ENCODE measurements at places on chromosomes 11 and 22.

DNA sequence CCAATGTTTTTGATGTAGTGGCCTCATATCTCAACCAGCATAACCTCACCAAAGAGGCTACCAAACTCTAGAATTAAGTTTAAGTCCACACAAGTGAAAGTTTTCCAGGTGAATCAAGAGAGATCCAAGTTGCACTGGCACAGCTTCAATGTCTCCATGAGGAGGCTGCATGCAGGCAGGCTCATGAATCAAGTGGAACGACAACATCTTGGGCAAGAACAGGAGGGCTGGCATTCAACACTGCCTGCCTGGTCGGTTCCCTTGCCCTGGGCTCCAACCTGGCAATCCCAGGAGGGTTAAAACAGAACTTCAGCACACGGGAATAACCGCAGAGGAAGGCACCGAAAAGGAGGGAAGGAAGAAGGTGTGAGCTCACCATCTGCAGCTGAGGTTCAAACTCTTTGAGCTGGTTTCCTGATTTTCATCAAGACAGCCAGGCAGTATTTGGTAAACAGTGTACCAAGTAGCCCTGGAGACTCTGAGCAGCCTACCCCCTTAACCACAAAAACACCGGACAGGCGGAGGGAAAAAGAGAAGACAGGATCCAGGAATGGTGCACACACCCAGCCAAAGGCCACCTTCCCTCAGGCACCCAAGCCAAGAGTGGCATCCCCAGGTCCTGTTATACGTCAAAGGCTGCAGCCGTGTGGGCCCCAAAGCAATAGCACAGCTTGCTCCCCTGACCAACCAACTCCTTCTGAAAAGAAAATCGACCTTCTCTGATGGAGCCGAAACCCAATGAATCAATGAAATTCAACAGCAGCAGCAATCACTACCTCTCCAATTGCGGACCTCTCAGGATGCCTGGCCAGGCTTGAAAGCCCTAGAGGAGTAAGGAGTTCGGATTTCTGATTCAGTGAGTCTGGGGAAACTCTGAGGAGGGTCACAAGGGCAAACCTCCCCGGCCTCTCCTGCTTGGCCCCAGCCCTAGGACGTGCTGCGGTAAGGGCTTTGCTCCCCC is 1.3 kb downstream of the PACSIN2 start:
- DNase-seq = no peak

GRCh38 chr11:87265979-87266378 is 228.2 kb downstream of the TMEM135 start:
- no peak for DNase-seq

GRCh38 chr11:121961321-121961801 is 154.7 kb downstream of the BLID start:
- DNase-seq = no peak

- DNase-seq = no peak
These were observed 111.6 kb downstream of the KCNQ1OT1 start for GRCh38 chr11:2587976-2588748.

DNA sequence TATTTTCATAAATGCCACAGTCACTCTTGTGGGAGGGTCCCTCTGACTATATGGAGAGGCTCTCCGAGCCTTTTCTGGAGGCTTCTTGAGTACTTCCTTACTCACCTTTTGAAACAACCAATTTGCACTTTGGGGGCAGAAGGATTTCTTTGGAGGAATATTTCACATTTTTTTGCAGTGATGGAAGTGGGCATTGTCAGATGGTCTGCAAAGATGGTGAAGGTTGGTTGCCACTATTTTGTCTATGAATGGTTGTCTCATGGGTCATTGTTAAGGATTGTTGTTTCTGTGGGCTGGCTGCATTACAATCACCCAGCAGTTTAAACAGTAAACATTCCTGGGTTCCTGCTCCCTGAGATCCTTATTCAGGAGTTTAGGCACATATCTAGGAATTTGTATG is 388.2 kb downstream of the TMEM135 start:
- DNase-seq = no peak

GRCh38 chr11:66112041-66112491 is 42.0 kb downstream of the PACS1 start:
- no peak for DNase-seq

GRCh38 chr22:44408829-44409192 is 89.2 kb downstream of the RTL6 start:
- no peak for DNase-seq

- DNase-seq = no peak
These were observed 14.1 kb downstream of the CSDC2 start for GRCh38 chr22:41574847-41575381.

DNA sequence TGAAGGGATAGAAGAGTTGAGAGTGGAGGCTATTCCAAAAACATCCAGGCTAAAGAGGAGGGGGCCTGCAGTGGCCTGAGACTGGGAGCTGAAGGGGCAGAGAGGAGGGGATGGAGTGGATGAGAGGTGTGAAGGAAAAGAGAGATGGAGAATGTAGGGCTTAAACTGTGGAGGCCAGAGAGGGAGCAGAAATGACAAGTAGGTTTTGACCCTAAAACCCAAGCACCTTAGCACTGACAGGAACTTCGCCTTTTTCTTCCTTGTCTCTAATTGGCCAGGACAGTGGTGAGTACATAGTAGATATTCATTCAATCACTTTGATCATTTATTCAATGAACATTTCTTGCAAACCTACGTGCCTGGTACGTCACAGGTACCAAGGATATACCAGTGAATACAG is 7.3 kb downstream of the FAM111B start:
- DNase-seq = no peak

DNA sequence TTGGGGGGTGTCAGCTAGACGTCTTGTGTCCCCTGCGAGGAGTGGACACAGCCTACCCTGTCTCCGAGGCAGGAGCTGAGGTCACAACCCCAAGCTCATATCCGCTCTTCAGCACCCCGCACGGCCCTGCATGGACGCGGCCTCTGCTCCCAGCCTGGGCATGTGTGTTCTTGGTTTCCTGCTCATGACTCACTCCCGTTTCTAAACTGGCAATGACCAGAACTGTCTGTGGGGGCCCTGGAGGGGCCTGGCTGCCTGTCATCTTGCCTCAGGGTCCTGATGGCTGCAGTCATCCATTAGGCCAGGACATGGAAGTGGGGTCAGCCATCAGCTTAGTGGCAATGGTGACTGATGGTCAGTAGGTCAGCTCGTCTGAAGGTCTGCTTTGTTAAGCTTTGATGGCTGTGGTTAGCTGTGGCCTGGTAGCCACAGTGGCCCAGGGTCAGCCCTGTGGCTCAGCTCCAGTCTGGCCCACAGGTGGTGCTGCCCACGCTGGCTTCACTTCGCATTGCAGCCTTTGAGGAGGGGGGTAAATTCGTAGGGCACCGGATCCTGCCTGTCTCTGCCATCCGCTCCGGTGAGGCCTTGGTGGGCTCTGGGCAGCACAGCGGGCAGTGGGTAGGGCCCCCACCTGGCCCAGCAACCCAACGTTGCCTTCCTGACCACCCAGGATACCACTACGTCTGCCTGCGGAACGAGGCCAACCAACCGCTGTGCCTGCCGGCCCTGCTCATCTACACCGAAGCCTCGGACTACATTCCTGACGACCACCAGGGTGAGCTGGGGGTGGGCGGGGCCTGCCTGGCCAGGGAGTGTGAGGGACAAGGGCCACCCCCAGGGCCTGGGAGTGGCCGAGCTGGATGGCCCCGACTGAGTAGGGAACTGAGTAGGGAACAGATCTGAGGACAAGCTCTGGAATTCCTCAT is 12.0 kb downstream of the PLCB3 start:
- no peak for DNase-seq

DNA sequence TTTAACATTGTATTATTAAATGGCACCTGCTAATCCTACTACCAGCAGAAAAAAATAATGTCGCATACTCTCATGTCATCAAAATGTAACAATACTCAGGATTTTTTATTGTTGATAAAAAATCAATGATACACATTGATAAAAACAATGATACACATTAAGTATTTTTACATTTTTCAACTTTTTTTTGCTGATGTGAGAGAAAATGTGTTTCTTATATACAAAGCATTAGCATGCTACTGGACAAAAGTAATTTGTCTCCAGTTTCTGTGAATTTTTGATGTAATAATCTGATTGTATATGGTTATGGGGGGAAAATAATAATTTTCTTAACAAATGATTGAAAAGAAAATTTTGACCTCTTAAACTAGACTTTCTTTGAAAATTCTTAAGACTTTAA is 1256.6 kb upstream of the CNTN5 start:
- no peak for DNase-seq

- no peak for DNase-seq
These were observed 128.6 kb downstream of the SLC17A6 start for GRCh38 chr11:22466809-22467208.

DNA sequence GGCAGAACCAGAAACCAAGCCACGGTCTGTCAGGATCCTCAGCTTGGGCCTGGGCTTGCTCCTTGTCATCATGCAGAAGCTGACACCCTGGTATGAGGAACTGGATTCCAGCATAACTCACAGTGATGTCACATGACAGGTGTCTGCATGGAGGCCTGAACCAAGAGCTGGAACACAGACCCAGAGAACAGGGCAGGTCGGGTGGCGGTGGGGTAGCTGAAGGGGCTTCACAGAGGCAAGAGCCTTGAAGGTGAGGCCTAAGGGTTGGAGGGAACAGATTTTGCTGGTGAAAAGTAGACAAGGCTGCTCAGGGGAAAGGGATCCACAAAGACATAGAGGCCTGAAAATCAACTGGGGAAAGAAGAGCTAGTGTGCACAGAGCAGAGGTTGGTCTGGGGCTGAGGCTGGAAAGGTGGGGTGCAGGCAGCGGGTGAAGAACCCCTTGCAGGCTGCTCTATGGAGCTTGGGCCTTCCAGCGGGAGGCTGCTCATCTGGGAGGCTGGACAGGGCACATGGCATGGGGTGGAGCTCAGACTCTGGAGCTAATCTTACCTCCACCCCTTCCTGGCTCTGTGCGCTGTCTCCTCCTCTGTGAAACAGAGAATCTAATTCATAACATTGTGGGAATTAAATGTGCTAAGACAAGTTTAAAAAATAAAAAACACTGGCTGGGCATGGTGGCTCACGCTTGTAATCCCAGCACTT is 18.4 kb upstream of the RPS3 start:
- no peak for DNase-seq

DNA sequence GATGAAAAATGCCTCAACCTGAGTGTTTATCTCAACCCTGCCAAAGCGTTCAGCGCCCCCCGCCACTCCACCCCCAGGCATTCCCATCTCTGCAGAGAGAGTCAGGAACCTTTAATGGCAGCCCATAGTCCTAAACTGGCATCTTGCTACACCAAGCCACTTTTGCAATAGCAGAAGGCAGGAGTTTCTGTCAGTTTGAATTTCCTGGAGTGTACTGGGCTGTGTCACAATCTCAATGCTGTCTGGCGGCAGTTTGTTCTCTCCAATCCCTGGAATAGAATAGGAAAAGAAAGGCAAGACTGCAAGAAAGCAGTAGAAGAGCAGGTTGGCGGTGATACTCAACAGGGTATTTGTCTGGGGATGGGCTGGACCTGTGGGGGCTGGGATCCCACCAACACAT is 32.9 kb upstream of the FLI1 start:
- DNase-seq = no peak

- DNase-seq = peak; percentile 78
These were observed 749 bp upstream of the BEST1 start for GRCh38 chr11:61949169-61950034.
